ENCODE measurements at places on chromosomes 4 and X. TPM values are rescaled to one million over a fixed set of nuclear protein-coding genes. Genes with fewer than 3 reads are reported as not detected.

Gene LRCH2
- total RNA-seq, result not detected

Gene PNMA6F
- total RNA-seq, result not detected

Gene SSX1
- not detected for total RNA-seq

Gene RBM47
- 13.0 TPM for total RNA-seq

Gene CXCL11
- not detected for total RNA-seq

Gene PRPS2
- 111 TPM for total RNA-seq

Gene RPA4
- total RNA-seq, result 0.78 TPM

Gene PJA1
- 15.5 TPM for total RNA-seq

Gene CXorf51A
- not detected for total RNA-seq

Gene CTAG2
- total RNA-seq, result not detected

GRCh38 chr4:80073473-80074008, 512 bp upstream of the ANTXR2 start:
- peak; percentile 79 for DNase-seq
- peak overlapping the region; percentile 93 for H3K27ac ChIP-seq
- H3K27me3 ChIP-seq, result peaks cover 2% of the 10 kb centered on the region
- peak overlapping the region; percentile 97 for H3K4me3 ChIP-seq

GRCh38 chr4:174613979-174614378, 91.7 kb upstream of the HPGD start:
- no peak overlapping the region for H3K27ac ChIP-seq
- H3K4me3 ChIP-seq, result no peak overlapping the region
- no peak for DNase-seq
- H3K36me3 ChIP-seq, result no peaks in the 10 kb centered on the region
- H3K4me1 ChIP-seq, result no peaks in the 10 kb centered on the region
- no peaks in the 10 kb centered on the region for H3K27me3 ChIP-seq

DNA sequence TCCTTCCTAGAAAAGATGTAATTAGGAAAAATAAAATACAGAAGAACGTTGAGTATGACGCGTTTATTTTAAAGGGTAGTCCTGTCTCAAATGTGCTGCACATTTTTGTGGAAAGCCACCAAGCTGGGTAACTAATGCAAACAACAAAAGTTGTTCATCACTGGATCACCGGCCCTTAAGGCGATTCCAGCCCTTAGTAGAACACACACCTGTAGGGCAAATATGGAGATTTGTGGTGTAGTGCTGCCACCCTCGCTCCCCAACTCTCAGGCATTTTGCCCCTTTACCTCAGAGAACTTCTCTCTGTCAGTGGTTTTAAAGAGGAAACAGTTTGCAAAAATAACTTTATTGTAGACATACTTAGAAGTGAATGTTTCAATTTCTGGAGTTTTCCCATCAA, 1.9 kb downstream of the TBL1X start:
- H3K4me1 ChIP-seq, result peaks cover 31% of the 10 kb centered on the region
- H3K4me3 ChIP-seq, result peak overlapping the region; percentile 85
- peak; percentile 57 for DNase-seq
- peaks cover 18% of the 10 kb centered on the region for H3K36me3 ChIP-seq

GRCh38 chr4:92339676-92340075, 35.9 kb downstream of the GRID2 start:
- no peak for DNase-seq
- H3K27me3 ChIP-seq, result no peaks in the 10 kb centered on the region
- no peaks in the 10 kb centered on the region for H3K36me3 ChIP-seq
- no peak overlapping the region for H3K4me3 ChIP-seq
- no peak overlapping the region for H3K27ac ChIP-seq

DNA sequence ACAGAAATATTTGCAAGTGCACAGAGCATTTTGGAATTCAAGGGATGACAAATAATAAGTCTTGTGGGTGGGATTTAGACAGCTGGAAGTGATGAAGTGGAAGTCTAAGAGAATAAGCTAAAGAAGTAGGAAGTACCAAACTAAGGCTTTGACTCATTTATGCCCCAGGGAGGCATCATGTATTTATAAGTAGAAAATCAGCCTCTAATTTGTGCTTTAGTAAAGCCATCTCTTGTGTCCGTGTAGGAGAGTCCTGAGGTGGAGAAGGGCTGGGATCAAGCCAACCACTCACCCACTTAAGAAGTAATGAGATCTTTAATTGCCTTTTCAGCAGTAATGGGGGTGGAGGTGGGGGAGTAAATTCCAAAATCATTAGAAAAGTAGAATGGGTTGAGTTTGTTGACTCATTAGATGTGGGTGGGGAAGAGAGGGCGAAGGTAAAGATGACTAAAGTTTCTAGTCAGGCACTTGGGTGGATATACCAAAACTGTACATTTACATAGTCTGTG, 356.7 kb downstream of the STIM2 start:
- peaks cover 2% of the 10 kb centered on the region for H3K4me1 ChIP-seq
- H3K27me3 ChIP-seq, result no peaks in the 10 kb centered on the region
- no peak overlapping the region for H3K4me3 ChIP-seq
- DNase-seq, result no peak
- no peaks in the 10 kb centered on the region for H3K36me3 ChIP-seq

DNA sequence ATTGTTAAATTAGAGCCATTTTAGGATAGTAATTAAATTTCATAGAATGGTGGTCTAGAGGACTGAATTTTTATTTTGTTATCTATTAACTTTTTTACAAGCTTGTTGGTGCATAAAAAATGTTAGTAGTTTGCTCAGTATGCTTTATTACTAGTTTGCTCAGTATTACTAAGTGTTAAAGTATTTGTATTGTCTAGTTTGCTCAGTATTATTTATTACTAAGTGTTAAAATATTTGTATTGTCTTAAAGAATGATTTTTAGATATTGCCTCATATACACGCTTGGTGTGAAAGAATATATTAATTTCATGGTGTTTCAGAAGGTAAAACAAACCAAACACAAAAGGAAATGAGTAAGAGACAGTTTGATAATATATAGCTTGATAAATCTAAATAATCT, 268.4 kb upstream of the MAGEB18 start:
- DNase-seq, result no peak
- H3K36me3 ChIP-seq, result no peaks in the 10 kb centered on the region
- no peak overlapping the region for H3K4me3 ChIP-seq
- no peaks in the 10 kb centered on the region for H3K27me3 ChIP-seq

DNA sequence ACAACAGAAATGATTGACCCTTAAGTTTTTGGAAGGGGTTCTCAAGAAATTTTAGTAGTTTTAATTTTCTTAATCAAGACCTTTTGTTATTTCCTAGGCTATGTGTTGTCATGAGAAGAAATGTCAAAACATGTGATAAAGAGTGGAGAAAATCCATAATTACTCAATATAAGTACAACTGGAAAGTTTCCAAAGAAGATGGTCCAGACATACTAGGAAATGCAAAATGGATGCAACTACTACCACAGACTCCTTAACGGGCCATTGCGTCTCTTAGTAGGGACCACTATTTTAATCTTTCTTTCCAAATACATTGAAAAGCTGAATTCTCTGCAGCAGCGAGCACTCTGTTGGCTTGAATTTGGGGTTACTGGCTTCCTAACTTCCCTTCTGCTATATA, 148.8 kb downstream of the NWD2 start:
- H3K4me1 ChIP-seq, result peaks cover 11% of the 10 kb centered on the region
- no peaks in the 10 kb centered on the region for H3K36me3 ChIP-seq
- H3K27me3 ChIP-seq, result peaks cover 2% of the 10 kb centered on the region
- DNase-seq, result no peak

- no peak overlapping the region for H3K27ac ChIP-seq
- H3K4me3 ChIP-seq, result no peak overlapping the region
- no peaks in the 10 kb centered on the region for H3K36me3 ChIP-seq
Measured at GRCh38 chr4:76872556-76872955, 25.4 kb downstream of the SOWAHB start.

- no peaks in the 10 kb centered on the region for H3K27me3 ChIP-seq
- H3K27ac ChIP-seq, result no peak overlapping the region
- H3K36me3 ChIP-seq, result no peaks in the 10 kb centered on the region
- no peaks in the 10 kb centered on the region for H3K4me1 ChIP-seq
- DNase-seq, result no peak
- H3K4me3 ChIP-seq, result no peak overlapping the region
Measured at GRCh38 chr4:160523231-160523630, 1420.4 kb downstream of the RAPGEF2 start.

DNA sequence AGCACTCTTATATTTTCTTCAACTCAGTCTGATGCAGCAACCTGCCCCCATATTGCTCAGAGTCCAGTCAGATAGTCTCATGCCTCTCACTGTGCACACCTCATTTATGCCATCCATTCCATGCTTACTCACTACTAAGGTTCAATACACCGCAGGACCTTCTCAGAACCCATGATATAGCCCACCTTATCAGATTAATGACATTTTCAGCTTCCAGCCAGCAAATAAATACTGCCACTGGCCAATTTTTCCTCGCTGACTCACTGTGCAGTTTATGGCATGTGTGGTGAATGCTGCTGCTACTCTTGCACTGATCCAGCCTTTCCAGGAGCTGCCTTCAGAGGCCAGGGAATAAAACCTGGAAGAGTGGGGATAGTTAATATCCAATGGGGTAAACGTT, 380.6 kb upstream of the SPOCK3 start:
- DNase-seq, result no peak
- H3K27ac ChIP-seq, result no peak overlapping the region
- no peak overlapping the region for H3K4me3 ChIP-seq
- no peaks in the 10 kb centered on the region for H3K4me1 ChIP-seq

GRCh38 chrX:141879616-141880015, 24.1 kb upstream of the MAGEC1 start:
- no peak overlapping the region for H3K27ac ChIP-seq
- H3K27me3 ChIP-seq, result no peaks in the 10 kb centered on the region

GRCh38 chr4:102253860-102254259, 91.4 kb downstream of the SLC39A8 start:
- no peak overlapping the region for H3K4me3 ChIP-seq
- H3K27ac ChIP-seq, result no peak overlapping the region
- no peaks in the 10 kb centered on the region for H3K27me3 ChIP-seq
- H3K36me3 ChIP-seq, result no peaks in the 10 kb centered on the region
- DNase-seq, result no peak
- no peaks in the 10 kb centered on the region for H3K4me1 ChIP-seq

DNA sequence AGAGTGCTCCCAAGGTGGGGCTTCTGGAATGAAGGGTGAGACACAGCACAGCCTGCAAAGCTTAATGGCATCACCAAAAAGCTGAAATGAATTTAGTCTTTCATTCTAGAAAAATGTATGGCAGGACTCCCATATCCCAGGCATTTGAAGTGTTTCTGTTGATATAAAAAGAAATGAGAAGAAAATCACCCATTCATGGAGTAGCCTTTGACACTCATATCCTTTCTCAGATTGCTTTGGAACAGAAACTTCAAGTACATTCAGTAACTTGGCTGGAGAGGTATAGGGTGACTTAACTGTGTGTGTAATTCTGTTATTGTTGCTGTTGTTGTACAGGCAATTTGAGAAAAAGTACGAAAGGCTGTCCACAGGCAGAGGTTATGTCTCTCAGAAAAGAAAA, 35.3 kb downstream of the C4orf54 start:
- no peaks in the 10 kb centered on the region for H3K36me3 ChIP-seq
- peaks cover 2% of the 10 kb centered on the region for H3K4me1 ChIP-seq
- peaks cover 9% of the 10 kb centered on the region for H3K27me3 ChIP-seq
- H3K27ac ChIP-seq, result no peak overlapping the region

- H3K27me3 ChIP-seq, result peaks cover 5% of the 10 kb centered on the region
- H3K4me3 ChIP-seq, result no peak overlapping the region
- no peaks in the 10 kb centered on the region for H3K4me1 ChIP-seq
- DNase-seq, result peak; percentile 8
Measured at GRCh38 chr4:169283114-169283509, 12.4 kb upstream of the SH3RF1 start.

DNA sequence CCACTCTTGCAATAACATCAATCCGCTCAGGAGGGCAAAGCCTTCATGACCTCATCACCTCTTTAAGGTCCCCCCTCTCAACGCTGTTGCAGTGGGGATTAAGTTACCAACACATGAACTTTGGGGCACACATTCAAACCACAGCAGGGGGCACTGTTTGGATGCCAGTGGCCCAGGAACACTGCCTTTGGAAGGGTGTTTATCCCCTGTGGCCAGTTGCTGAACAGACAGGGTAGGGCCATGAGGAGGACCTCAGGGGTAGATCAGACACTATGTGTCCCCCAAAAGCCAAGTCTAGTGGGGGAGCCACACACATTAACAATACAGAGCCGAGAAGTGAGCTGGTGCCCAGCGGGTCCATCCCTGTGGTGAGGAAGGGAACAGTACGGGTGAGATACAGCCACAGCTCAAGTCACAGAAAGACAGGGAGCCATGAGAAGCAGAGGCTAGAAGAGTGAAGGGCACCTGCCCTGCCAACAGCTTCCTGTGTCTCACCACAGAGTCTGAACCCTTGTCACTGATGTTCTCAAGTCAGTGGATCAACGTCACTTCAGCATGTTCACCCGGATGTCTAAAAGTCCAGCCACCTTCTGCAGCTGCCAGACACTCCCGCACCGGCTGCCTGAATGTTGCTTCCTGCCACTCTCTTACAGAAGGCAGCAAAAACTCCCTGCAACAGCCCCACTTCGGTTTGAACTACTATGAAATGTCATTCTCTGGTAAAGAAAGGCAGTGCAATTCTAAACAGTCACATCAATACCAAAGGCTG, 19.9 kb upstream of the MXD4 start:
- H3K27me3 ChIP-seq, result no peaks in the 10 kb centered on the region
- H3K4me3 ChIP-seq, result peak overlapping the region; percentile 78
- peak overlapping the region; percentile 94 for H3K27ac ChIP-seq
- DNase-seq, result peak; percentile 93

- no peak for DNase-seq
- no peaks in the 10 kb centered on the region for H3K4me1 ChIP-seq
- no peak overlapping the region for H3K4me3 ChIP-seq
- no peak overlapping the region for H3K27ac ChIP-seq
Measured at GRCh38 chr4:186840771-186841301, 117.2 kb upstream of the FAT1 start.

DNA sequence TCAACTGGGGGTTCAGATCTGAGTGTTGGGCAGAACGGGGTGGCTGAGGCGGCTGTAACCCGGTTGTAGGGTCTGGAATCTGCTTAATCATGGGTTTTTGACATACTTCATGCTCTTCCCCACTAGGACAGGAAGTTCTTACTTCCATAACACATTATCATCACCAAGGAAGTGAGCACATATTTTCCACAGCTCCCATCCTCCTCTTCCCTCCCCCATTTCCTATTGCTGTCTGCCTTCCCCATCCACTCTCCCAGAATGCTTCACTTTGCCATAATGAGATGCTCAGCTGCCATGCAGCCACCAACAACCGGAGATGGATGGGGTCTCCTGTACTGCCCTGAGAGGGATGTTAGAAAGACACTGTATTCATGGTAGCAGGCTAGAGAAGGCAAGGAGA, 6.4 kb upstream of the DCUN1D4 start:
- H3K27me3 ChIP-seq, result peaks cover 4% of the 10 kb centered on the region
- H3K36me3 ChIP-seq, result no peaks in the 10 kb centered on the region
- H3K4me1 ChIP-seq, result peaks cover 5% of the 10 kb centered on the region
- DNase-seq, result no peak
- no peak overlapping the region for H3K4me3 ChIP-seq

- H3K27me3 ChIP-seq, result peaks cover 16% of the 10 kb centered on the region
- peak overlapping the region; percentile 21 for H3K4me3 ChIP-seq
- peak; percentile 62 for DNase-seq
- H3K27ac ChIP-seq, result peak overlapping the region; percentile 67
- H3K36me3 ChIP-seq, result peaks cover 4% of the 10 kb centered on the region
Measured at GRCh38 chr4:38455092-38455862, 208.7 kb upstream of the KLF3 start.

GRCh38 chrX:48541140-48541814, 1.8 kb downstream of the TBC1D25 start:
- peaks cover 21% of the 10 kb centered on the region for H3K36me3 ChIP-seq
- H3K27ac ChIP-seq, result peak overlapping the region; percentile 72
- no peaks in the 10 kb centered on the region for H3K27me3 ChIP-seq

- H3K27ac ChIP-seq, result no peak overlapping the region
- no peaks in the 10 kb centered on the region for H3K36me3 ChIP-seq
- DNase-seq, result peak; percentile 58
- H3K4me3 ChIP-seq, result no peak overlapping the region
Measured at GRCh38 chr4:149999485-150000074, 78.7 kb upstream of the DCLK2 start.

GRCh38 chrX:9071031-9071650, 37.2 kb upstream of the FAM9B start:
- H3K27ac ChIP-seq, result no peak overlapping the region
- no peaks in the 10 kb centered on the region for H3K36me3 ChIP-seq
- no peaks in the 10 kb centered on the region for H3K4me1 ChIP-seq
- no peaks in the 10 kb centered on the region for H3K27me3 ChIP-seq

Data from activated CD4-positive, alpha-beta T cell treated with anti-CD3 and anti-CD28 coated beads, Interleukin-2, amount 10 ng/mL, durations not matched to agents 24 days and 14 days (primary cell).